ENCODE measurements at places on chromosomes 1 and 21.

GRCh38 chr1:84259376-84259775 is 42.1 kb upstream of the SAMD13 start:
- no peak for DNase-seq

GRCh38 chr1:98906809-98907208 is 97.9 kb downstream of the PLPPR5 start:
- no peak for DNase-seq

GRCh38 chr21:31184459-31184858 is 146.2 kb upstream of the KRTAP19-8 start:
- no peak for DNase-seq

DNA sequence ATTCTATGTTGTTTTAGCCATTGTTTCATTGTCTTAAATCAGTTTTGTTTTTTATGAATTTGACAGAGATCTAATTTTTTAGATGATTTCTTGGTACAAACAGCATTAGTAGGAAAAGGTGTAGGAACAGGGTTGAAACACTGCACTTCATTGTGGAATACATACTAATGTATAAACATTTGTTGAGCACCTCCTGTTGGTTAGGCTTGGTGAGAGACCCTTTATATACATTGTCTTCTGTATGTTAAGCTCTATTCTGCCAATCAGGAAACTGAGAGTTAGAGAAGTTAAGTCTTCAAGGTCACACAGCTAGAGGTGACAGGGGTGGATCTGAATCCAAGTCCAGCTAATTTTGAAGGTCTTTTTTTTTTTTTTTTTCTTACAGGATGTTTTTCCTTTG is 192.7 kb downstream of the VPS13D start:
- DNase-seq: no peak

DNA sequence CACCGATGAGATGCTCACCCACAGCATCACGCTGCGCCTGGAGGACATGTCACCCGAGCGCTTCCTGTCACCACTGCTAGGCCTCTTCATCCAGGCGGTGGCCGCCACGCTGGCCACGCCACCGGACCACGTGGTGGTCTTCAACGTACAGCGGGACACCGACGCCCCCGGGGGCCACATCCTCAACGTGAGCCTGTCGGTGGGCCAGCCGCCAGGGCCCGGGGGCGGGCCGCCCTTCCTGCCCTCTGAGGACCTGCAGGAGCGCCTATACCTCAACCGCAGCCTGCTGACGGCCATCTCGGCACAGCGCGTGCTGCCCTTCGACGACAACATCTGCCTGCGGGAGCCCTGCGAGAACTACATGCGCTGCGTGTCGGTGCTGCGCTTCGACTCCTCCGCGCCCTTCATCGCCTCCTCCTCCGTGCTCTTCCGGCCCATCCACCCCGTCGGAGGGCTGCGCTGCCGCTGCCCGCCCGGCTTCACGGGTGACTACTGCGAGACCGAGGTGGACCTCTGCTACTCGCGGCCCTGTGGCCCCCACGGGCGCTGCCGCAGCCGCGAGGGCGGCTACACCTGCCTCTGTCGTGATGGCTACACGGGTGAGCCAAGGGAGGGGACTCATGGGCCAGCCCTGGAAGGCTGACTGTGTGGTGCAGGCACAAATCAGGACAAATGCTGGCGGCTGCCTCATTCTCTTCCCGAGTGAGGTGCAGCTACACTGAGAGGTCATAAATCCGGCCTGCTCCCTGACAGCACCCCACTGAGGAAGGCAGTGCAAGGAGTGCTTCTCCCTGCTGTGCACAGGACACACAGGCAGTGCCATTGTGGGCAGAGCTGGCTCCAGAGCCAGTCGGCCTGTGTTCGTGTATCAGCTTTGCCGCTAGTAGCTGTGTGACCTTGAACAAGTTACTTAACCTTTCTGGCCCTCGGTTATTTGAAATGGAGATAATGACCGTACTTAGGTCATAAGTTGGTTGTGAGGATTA is 9.4 kb downstream of the CELSR2 start:
- no peak for DNase-seq
